Type B pancreatic cell (in vitro differentiated cells): ENCODE measurements at places on chromosomes 3 and 15. TPM values are rescaled to one million over a fixed set of nuclear protein-coding genes. Genes with fewer than 3 reads are reported as not detected.

DNA sequence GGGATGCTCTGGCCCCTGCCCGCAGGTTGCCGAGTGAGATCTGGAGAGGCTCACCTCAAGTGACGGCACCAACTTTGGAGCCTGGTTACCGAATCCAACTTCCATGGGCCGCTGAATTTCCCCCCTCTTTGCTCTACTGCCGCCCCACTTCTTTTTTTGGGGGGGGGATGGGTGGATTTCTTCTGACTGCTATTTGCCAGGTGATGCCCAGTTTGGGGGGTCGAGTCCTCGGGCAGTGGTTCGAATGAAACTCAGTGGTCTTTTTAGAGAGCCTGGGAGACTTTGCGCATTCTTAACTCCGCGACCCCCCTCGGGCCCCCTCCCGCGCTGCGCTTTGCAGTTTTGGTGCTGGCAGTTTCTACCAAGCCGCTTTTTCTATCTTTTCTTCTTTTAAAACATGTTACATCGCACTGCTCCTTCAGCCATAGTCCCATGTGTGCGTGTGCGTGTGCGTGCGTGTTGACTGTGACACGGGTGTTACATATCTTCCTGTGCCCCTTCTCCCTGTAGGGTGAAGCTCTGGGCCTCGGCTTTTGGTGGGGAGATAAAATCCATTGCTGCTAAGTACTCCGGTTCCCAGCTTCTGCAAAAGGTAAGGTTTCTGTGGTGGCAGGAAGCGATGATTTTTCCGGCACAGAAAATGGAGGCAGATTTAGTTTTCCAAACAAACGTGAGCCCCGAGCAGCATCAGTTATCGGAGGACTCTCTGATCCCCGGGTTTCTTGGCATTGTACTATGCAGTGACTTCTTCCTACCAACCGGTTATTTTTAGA, 837 bp downstream of the CACNA2D3 start:
- H3K27ac ChIP-seq: peak overlapping the region; percentile 23
- peak overlapping the region; percentile 89 for H3K4me3 ChIP-seq
- no peaks in the 10 kb centered on the region for H3K36me3 ChIP-seq
- H3K4me1 ChIP-seq: peaks cover 10% of the 10 kb centered on the region
- H3K27me3 ChIP-seq: peaks cover 79% of the 10 kb centered on the region

DNA sequence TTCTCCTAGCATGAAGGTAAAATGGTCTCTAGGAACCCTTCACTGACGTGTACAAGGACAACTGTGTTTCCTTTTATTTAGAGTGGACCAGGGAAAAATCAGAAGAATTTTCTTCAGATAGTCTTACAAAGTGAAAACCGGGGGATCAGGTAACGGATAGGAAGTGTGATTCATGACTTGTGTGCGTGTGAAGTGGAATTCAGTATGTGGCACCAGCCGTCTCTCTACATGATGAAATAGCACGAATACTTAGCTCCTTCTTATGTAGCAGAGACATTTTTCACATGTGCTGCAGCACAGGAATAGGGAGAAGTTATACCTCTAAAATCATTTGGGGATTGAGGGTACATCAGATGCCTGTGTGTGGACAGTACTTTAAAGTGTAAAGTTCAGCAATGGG, 159.2 kb downstream of the MEX3B start:
- DNase-seq: no peak
- H3K4me3 ChIP-seq: no peak overlapping the region
- H3K36me3 ChIP-seq: no peaks in the 10 kb centered on the region
- H3K27ac ChIP-seq: no peak overlapping the region
- H3K27me3 ChIP-seq: no peaks in the 10 kb centered on the region
- peaks cover 16% of the 10 kb centered on the region for H3K4me1 ChIP-seq

DNA sequence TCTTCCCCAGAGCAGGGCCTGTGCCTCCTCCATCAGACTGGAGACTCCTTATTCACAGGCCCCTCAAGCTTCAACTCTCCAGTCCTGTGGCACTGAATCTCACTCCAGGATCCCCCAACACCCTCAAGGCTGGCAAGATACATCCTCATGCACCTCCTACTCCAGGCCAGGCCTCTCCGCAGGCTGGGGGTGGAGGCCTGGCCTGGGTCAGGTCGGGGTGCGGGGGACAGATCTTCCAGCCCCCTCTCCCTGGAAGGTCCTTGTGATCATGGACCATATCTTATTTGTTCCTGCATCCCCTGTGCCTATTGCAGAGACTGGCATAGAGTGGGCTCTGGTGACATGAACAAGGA, 147.3 kb downstream of the SMAD6 start:
- no peak for DNase-seq
- peak overlapping the region; percentile 56 for H3K27ac ChIP-seq
- no peaks in the 10 kb centered on the region for H3K27me3 ChIP-seq
- no peak overlapping the region for H3K4me3 ChIP-seq
- no peaks in the 10 kb centered on the region for H3K36me3 ChIP-seq

Gene GABRG3
- 2.0 and 2.6 TPM in 2 replicates for total RNA-seq

GRCh38 chr15:62087671-62088352, 21.0 kb downstream of the C2CD4A start:
- H3K36me3 ChIP-seq: no peaks in the 10 kb centered on the region
- H3K4me1 ChIP-seq: peaks cover 10% of the 10 kb centered on the region
- H3K4me3 ChIP-seq: no peak overlapping the region
- DNase-seq: no peak
- no peak overlapping the region for H3K27ac ChIP-seq
- H3K27me3 ChIP-seq: no peaks in the 10 kb centered on the region

DNA sequence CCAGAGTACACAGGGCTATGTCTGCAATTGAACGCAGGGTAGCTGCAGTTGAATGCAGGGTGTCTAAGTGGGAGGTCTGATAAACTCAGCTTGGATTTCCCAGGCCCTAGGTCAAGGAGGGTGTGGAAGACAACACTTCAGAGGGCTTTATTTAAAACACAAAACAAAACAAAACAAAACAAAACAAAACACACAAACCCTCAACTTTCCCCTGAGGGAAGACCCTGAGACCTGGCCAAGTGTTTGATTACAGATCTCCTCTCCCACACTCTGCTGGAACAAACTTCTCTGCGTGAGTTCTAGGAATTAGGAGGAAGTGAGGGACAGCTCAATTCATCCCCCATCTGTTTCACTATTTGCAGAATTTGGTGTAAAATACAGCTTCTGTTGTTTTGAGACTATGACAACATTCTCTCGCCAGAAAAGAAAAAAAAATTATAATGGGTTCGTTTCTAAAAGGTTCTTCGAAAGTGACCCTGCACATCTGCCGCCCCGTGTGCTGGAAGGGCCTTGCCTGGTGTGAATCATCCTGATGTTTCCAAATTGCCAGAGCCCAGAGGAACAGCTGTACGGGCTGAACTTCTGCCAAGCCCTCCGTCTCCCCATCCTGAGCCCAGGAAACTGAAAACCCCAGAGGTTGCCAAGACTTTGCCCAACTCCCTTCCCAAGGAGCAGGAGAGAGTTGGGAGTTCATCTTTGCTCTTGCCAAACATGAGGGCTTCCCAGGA, 73.3 kb upstream of the RAD18 start:
- no peaks in the 10 kb centered on the region for H3K27me3 ChIP-seq
- peaks cover 15% of the 10 kb centered on the region for H3K4me1 ChIP-seq
- peaks cover 4% of the 10 kb centered on the region for H3K36me3 ChIP-seq
- no peak for DNase-seq

Gene NR2C2
- 43.6 and 47.7 TPM in 2 replicates for total RNA-seq

- no peaks in the 10 kb centered on the region for H3K27me3 ChIP-seq
- peaks cover 26% of the 10 kb centered on the region for H3K36me3 ChIP-seq
- peak overlapping the region; percentile 77 for H3K4me3 ChIP-seq
- peaks cover 31% of the 10 kb centered on the region for H3K4me1 ChIP-seq
- DNase-seq: no peak
Observed at GRCh38 chr3:129180461-129180860, 3.2 kb downstream of the CNBP start.

DNA sequence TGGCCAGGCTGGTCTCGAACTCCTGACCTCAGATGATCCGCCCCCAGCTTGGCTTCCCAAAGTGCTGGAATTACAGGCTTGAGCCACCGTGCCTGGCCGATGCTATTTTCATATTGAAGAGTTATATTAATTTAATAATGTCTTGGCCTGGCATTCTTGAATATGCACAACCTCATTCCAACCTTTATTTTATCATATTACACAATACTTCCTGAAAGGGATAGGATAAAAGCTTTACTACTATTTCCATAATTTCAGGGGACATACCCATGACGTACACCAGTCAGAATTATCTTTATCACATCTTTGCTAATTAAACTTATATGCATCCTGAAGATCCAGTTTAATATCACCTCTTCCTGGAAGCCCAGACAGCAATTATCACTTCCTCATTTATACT, 205.3 kb downstream of the ZIC4 start:
- H3K4me1 ChIP-seq: peaks cover 4% of the 10 kb centered on the region

DNA sequence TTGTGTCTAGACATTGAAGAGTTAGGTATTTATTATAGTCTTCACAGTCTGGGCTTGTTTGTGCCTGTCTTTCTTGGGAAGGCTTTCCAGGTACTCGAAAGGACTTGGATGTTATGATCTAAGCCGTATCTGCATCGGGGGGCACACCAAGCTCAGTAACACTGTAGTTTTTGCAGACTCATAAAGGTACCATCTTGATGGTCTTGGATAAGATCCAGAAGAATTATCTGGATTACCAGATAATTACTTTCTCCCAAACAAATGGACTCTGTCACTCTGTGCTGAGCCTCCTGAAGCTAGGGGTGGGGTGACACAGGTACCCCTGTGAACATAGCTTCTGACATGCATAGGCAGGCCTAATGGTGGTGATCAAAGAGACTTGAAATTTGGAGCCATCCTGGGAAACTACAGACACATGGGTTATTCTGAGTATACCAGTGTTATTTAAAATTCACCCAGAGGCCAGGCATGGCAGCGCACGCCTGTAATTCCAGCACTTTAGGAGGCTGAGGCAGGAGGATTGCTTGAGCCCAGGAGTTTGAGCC, 238.6 kb upstream of the TPM1 start:
- H3K36me3 ChIP-seq: peaks cover 17% of the 10 kb centered on the region
- H3K4me3 ChIP-seq: no peak overlapping the region
- H3K27me3 ChIP-seq: no peaks in the 10 kb centered on the region
- H3K27ac ChIP-seq: no peak overlapping the region

DNA sequence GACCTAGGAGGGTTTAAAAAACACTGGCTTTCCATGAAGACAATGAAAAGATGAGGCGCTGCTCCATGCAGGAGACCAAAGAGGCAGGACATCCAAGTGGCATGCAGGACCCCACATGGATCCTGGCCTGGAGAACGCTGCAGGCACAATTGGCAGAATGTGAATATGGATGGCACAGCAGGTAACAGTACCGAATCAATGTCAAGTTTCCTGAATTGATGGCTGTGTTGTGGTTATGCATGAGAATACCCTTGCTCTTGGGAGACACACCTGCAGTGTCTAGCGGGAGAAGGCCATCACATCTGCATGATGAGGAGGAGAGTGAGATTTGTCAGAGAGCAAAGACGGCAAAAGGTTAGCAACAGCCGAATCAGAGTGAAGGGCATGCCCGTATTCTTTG, 74.3 kb upstream of the SEC13 start:
- DNase-seq: no peak
- H3K4me1 ChIP-seq: no peaks in the 10 kb centered on the region
- H3K27me3 ChIP-seq: peaks cover 33% of the 10 kb centered on the region
- H3K36me3 ChIP-seq: no peaks in the 10 kb centered on the region
- no peak overlapping the region for H3K27ac ChIP-seq

Gene ACVR2B
- total RNA-seq: 27.1 and 42.8 TPM in 2 replicates

Gene GOLGA8T
- total RNA-seq: 0.19 and 0.99 TPM in 2 replicates

- no peak for DNase-seq
- no peak overlapping the region for H3K4me3 ChIP-seq
- no peaks in the 10 kb centered on the region for H3K36me3 ChIP-seq
- H3K27me3 ChIP-seq: no peaks in the 10 kb centered on the region
- no peak overlapping the region for H3K27ac ChIP-seq
Observed at GRCh38 chr3:50411229-50411628, 51.9 kb upstream of the TMEM115 start.

DNA sequence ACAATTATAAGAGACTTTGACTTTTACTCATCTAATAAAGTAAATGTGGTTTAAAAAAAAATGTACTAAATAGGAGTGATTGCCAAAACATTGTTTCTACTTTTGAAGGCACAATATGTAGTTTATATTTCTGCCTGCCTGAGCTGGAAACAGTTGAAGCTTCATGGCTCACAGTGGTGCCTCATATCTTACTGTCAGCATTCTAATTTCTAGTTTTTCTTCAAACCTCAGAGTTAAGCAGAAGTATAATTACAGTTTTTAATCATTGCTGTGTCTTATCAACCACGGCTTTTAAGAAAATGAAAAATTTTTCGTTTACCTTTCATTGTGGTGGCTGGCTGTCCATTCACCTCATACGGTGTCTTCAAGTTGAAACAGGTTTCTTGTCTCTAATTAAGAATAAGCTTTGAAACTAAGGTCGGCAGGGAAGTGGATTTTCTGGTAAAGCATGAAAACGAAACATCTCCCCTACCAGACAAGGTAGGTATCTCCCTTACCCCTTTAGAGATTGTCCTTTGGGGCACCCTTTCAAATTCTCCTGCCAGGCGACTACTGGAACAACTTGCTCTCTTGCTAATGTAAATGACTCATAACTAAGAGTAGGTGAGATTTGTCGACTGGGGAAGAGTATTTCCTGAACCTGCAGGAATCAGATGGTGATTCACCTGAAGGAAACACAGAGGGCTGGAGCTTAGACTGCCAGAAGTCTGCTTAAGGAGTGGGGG, at the start of gene GPR87:
Gene GPR87 (minus strand): TSS at position 554 of the 725 bp plus-strand sequence. CDS start 16,720 bp downstream, outside the sequence.
- H3K27me3 ChIP-seq: no peaks in the 10 kb centered on the region
- DNase-seq: no peak
- H3K4me3 ChIP-seq: peak within 1 kb of the TSS; percentile 80
- H3K4me1 ChIP-seq: no peaks in the 10 kb centered on the region

GRCh38 chr3:101567528-101568317, 6.1 kb downstream of the TRMT10C start:
- H3K27ac ChIP-seq: no peak overlapping the region
- no peak overlapping the region for H3K4me3 ChIP-seq
- H3K4me1 ChIP-seq: peaks cover 14% of the 10 kb centered on the region
- DNase-seq: no peak
- no peaks in the 10 kb centered on the region for H3K27me3 ChIP-seq

- DNase-seq: no peak
- peaks cover 3% of the 10 kb centered on the region for H3K27me3 ChIP-seq
- peaks cover 62% of the 10 kb centered on the region for H3K4me1 ChIP-seq
- no peaks in the 10 kb centered on the region for H3K36me3 ChIP-seq
- no peak overlapping the region for H3K4me3 ChIP-seq
Observed at GRCh38 chr3:73469331-73469730, 155.4 kb downstream of the PDZRN3 start.
